ENCODE measurements at places on chromosomes 1 and 21. TPM values are rescaled to one million over a fixed set of nuclear protein-coding genes. Genes with fewer than 3 reads are reported as not detected.

The C1orf35 gene
- total RNA-seq = 6.5 TPM

The MROH9 gene
- total RNA-seq = not detected

GRCh38 chr1:61757950-61758349, 15.7 kb downstream of the PATJ start:
- no peak for DNase-seq

- DNase-seq = no peak
Measured at GRCh38 chr1:46166521-46167462, 8.1 kb upstream of the TSPAN1 start.

The SHISA4 gene
- total RNA-seq = 11.8 TPM

DNA sequence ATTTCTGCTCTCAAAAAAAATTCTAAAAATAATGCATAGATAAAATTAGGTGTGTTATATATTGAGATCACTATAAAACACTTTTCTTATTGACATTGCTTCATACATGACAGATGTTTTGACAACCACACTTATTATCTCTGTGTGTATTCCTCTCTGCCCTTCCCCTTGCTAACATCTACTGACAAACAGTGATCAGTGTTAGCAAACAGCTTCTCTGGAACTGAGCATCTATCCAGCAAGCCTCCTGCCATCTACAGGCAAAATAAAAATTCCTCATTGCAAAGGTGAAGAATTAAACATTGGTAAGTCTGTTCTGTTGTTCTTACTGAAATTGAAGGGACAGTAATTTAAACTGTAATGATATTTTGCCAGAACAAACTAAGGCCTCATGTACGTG, 2153.9 kb downstream of the NCAM2 start:
- DNase-seq = no peak

DNA sequence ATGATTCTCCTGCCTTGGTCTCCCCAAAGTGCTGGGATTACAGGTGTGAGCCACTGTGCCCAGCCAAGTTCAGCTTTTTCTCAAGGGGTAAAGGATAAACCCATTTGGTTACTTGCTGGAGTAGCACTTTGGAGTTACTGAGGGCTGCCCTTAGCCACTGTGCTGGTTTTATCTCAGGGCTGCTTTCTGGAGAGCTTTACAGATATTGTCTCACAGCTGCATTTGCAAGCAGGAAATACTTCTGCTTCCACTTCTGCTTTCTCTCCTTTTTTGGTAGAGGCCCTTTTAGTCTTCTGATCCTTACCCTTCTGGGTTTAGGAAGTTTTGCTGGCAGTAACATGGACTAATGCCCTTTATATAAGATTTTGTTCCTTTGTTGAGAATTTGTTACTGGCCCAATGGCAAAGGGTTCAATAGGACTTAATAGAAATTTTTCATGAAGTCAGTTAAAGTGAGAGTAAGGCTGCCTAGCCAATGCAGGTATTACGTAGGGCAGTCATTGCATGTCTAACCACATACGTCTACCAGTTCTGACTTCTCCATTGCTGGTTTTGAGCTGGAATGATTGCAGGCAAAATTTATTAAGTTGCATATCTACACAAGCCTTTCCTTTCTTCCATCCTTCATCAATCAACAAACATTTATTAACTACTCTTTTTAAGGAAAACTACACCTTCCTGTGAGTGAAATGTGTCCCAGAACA, 24.4 kb downstream of the CAP1 start:
- DNase-seq = no peak

GRCh38 chr1:118902711-118903191, 85.4 kb downstream of the TBX15 start:
- no peak for DNase-seq

- DNase-seq = no peak
Measured at GRCh38 chr1:235642943-235643371, 6.6 kb downstream of the GNG4 start.

The PPOX gene
- total RNA-seq = 13.3 TPM

- DNase-seq = no peak
Measured at GRCh38 chr1:11997081-11997850, 17.0 kb downstream of the MFN2 start.

DNA sequence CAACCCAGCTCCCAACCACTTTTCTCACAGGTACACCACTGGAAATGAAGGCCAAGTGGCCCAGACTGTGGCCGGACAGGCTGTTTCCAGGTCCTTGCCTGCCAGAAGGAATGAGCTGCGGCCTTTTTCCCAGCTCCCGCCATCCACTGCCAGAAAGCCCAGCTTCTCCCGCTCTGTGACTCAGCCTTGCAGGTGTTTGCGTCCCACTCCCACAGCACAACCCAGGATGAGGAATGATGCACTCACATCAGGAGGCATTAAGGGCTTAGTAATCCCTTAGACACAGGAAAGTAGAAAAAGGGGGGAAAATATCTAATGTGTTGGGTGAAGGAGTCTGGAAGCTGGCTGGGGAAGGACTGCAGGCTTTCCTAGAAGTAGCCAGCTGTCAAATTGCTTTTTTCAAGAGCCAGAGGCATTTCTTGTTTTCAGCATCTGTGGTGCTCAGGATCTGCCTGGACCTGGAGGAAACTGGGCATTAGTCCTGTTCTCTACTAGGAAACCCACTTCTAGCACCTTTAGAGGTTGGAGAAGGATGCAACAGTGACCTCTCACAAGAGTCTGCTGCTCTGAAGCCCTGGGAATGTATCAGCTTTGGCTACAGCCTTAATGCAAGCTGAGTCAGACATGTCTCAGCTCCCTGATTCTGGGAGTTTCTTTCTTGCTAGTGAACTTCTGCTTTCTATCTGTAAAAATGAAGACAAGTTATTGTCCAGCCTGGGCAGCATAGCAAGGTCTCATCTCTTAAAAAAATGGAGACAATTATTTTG, 13.2 kb upstream of the MAP1LC3C start:
- no peak for DNase-seq

The ZSWIM5 gene
- 0.50 TPM for total RNA-seq

DNA sequence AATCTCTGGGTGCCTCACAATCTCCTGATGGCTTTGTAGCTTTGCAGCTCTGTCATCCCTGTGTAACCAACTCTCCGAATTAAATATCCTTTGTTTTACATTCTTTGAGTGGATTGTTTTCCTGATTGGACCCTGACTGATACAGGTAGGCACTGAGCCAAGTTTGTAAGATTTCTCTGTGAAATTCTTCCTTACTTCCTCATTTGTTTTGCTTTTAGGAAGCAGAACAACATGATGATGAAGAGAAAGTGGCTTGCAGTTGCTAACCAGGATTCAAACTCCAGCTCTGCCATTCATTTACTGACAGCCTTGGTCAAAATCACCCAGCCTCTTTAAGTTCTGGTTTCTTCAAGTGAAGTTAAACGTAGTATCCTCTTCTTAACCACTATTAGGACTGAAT, 452.3 kb downstream of the OMA1 start:
- DNase-seq = no peak

- no peak for DNase-seq
Measured at GRCh38 chr1:188904201-188904600, 1573.5 kb downstream of the BRINP3 start.

GRCh38 chr1:150820730-150821512, 12.9 kb upstream of the CTSK start:
- DNase-seq = no peak

The CFAP107 gene
- not detected for total RNA-seq

DNA sequence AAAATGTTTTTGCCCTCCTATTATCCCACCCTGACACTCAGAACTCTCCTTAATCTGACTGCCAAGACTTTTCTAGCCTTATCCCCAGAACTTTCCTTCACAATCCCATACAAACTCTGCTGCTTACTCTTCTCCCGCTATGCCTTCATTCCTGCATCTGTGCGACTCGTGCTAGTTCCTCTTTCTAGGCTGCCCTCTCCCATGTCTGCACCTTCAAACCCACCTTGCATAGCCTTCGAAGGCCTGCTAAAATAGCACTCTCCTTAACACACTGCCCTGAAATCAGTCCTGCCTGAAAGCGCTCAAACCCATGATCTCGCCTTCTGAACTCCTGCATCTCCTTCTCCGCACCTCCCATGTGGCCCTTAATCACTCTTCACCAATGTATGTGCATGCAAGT, 2.5 kb upstream of the NCF2 start:
- DNase-seq = no peak

DNA sequence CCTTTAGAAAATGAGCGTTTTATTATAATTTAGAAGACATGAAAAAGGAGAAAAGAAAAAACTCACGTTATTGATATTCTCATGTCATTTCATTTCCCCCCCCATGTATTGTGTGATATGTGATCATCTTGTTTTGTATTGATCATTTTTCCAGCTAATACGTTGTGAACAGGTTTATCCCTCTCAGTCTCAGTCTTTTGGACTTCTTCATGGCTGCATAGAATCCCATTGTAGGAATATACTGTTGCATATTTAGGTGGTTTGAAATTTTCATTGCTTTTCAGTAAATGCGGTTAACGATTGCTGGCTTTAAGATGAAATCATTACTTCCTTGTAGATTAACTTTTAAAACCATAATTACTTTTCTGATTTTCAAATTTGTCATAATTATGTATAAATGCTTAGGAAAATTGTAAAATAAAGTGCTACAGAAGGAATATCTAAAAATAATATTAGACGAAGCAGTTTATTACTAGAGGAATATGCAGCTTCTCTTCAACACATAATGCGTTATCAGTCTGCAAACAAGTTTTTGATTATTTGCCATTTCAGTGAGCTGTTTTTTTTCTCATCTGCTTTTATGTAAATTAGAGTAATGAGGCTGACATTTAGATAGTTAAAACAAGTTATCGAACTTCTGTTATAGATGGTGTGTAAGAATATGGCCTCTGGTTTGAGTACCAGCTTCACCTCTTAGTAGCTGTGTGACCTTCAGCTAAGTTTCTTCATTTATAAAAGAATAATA, 1.8 kb downstream of the SON start:
- DNase-seq = no peak

The FCN3 gene
- 95.8 TPM for total RNA-seq

The DIRAS3 gene
- 0.56 TPM for total RNA-seq

DNA sequence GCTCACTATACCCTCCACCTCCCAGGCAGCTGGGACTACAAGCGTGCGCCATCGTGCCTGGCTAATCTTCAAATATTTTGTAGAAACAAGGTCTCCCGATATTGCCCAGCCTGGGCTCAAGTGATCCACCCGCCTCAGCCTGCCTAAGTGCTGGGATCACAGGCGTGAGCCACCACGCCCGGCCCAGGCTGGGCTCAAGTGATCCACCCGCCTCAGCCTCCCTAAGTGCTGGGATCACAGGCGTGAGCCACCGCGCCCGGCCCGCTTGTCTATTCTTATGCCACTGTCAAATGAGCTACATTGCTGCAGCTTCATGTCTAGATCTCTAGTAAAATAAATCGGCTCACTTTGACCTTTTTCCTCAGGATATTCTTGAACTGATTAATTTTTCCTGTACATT, 107.7 kb upstream of the COL6A1 start:
- no peak for DNase-seq

- no peak for DNase-seq
Measured at GRCh38 chr1:7580923-7581753, 190.0 kb upstream of the VAMP3 start.

- DNase-seq = peak; percentile 14
Measured at GRCh38 chr21:46117586-46118315, 19.8 kb downstream of the COL6A2 start.

The PLXNA2 gene
- total RNA-seq = 67.9 TPM

DNA sequence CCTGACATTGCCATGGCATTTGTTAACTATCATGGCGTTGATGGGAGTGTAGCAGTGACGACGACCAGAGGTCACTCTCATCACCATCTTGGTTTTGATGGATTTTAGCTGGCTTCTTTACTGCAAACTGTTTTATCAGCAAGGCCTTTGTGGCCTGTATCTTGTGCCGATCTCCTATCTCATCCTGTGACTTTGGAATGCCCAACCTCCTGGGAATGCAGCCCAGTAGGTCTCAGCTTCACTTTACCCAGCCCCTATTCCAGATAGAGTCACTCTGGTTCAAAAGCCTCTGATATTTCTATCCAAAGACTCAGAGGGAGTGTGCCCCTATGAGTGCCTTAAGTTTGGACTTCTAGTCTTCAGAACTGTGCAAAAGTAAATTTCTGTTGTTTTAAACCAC, 130.1 kb downstream of the ADAMTS1 start:
- DNase-seq = no peak

DNA sequence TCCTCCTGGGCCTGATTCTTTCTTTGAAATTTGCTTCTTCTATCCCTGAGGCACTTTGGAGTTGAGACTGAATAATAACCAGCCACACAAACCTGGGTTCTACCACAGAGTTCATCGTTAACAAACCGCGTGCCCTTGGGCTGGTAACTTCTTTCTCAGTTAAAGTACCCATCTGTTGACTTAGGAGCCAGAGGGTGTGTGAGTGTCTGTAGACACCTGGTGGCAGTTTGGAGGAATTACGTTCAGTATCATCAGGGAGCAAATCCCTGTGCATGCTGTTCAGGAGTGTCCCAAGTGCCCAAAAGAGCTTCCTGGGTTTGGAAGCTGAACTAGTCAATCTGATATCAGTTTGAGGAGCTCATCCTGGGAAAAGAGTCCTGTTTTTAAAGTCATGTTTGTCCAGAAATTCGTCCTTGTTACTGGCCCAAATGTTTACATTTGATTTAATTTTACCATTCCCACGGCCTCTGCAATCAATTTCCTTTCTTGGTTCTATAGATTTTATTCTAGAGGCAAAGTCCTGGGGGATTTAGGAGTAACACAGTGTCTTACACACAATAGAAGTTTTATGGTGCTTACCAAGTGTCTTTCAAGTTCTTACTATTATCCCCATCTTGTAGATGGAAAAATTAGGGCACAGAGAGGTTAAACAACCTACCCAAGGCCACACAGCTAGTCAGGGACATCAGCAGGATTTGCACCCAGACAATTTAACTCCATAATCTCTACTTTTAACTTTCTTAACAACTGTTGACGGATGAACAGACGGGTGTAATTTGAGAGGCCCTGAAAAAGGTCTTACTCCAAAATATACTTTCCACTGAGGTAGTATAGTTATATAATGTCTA, 26.7 kb upstream of the RPTN start:
- DNase-seq = no peak

The LCE2B gene
- total RNA-seq = not detected

DNA sequence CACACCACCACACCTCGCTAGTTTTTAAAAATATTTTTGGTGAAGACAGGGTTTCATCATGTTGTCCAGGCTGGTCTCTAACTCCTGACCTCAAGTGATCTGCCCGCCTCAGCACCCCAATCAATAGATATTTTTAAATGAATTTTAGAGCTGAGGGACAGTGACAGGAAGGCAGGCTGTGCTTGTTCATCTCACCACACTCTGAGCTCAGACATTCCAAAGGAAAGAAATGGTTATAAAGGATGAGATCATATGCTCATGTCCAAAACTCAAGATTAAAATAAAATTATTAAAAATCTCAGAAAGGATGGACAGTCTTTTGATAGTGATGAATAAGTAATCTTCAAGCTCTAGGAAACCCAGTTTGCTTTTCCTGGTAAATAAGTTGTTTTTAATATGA, 40.9 kb downstream of the L1TD1 start:
- no peak for DNase-seq

DNA sequence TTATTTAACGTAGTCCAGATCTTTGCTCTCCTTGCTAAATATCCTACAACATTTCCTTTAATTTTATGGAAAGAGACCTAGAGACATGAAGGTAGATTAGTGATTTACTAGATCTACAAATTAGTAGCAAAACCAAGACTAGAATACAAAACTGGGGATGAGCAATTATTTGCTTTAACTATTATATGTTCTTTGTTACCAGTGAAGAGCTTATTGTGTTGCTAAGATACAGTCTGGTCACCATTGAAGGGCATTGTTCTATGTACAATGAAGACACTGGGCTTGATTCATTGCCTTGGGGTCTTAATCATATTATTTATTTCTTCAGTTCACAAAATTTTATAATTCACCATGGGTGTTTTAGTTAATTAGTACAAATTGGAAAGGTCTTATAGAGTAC, 88.3 kb downstream of the S1PR1 start:
- DNase-seq = no peak

The RNU5D-1 gene
- not detected for total RNA-seq

The TMEM81 gene
- 1.6 TPM for total RNA-seq

The E2F2 gene
- 0.60 TPM for total RNA-seq

Measured in omental fat pad (tissue), 4 donors.